AG04449 (cell line): ENCODE measurements at places on chromosomes 1 and 21.

GRCh38 chr1:210776712-210777111, 357.2 kb downstream of the KCNH1 start:
- DNase-seq, result no peak

DNA sequence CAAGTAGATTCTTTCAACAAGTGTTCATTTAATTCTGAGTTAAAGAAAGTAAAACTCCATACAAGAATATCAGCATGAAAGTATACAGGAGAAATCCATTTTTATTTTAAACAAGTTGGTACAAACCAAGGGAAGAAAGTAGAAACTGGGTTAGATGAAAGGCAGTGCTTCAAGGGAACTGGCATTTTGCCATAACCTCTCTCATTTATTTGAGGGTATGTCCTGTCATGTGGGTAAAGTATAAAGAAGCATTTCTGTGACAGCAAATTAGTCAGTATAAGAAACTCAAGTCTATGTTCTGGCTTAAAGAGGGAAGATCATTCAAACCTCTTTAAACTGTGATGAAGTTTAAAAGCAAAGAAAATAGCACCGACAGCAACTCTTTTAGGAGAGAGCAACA, 32.0 kb downstream of the OLFM3 start:
- no peak for DNase-seq

DNA sequence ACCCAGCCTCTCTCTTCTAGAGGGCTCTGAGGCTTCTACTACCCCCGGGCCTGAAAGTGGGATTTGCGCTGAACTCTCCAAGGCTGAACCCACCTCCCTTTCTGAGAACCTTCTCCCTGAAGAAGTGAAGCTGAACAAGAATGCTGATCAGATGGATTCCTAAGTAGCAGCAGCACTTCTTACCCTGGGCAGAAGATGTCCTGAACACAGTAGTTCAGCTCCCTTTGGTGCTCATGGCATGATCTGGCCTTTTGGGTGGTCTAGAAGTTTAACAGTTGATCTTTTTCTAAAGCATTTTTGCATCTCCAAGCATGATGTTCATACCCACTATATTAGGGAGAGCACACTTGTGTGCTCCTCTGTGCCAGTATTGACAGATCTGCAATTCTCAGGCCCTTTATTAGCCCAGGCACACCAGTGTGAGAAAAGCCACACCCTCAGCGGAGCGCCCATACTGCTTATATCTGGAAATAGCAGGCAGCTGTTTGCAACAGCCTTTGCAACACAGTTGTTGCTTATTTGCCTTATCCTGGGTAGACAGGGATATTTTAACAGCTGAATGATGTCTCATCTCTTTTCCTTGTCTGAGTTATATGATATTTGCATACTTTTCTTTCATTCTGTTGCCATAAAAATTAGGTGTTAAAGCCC, 34.2 kb downstream of the CNN3 start:
- DNase-seq, result no peak

DNA sequence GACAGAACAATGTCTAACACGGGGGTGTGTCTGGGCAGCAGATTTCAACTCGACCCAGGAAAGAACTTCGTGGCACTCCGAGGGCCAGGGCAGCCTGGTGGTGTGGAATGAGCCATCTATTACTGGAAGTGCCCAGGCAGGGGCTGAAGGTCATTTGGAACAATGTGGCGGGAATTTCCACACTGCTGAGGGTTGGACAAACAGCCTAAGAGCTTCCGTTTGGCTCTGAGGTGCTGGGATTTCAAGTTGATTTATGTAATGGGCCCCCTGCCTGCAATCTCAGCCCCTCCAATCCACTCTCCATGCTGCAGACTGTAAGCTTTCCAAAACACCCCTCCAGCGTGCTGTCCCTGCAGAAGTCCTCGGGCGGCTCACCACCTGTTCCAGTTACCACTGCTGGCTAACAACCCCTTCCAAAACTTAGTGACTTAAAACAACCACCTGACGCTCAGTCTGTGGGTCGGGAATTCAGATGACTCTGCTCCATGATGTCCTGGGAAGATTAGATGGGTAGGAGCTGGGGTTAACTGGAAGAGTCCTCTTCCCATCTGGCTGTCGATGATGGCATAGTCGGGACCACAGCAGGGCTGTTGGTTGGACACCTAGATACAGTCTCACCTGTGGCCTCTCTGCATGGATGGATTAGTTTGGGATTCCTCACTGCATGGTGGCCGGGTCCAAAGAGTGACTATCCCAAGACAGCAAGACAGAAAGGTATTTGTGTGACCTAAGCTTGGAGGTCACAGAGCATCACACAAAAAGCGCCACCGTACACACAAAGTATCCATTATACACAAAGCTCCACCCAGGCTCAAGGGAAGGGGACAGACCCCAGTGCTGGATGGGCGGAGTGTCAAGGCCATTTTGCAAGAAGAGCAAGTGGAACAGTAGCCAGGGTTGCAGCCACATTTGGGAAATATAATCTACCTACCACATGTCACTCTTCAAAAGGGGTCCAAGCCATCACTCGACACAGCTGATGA, 89.7 kb upstream of the IFFO2 start:
- no peak for DNase-seq
